ENCODE measurements at places on chromosomes 6 and 20.

GRCh38 chr6:132934496-132934895, 120.1 kb downstream of the RPS12 start:
- no peak for DNase-seq

GRCh38 chr20:55155360-55155759, 680.0 kb downstream of the DOK5 start:
- no peak for DNase-seq

DNA sequence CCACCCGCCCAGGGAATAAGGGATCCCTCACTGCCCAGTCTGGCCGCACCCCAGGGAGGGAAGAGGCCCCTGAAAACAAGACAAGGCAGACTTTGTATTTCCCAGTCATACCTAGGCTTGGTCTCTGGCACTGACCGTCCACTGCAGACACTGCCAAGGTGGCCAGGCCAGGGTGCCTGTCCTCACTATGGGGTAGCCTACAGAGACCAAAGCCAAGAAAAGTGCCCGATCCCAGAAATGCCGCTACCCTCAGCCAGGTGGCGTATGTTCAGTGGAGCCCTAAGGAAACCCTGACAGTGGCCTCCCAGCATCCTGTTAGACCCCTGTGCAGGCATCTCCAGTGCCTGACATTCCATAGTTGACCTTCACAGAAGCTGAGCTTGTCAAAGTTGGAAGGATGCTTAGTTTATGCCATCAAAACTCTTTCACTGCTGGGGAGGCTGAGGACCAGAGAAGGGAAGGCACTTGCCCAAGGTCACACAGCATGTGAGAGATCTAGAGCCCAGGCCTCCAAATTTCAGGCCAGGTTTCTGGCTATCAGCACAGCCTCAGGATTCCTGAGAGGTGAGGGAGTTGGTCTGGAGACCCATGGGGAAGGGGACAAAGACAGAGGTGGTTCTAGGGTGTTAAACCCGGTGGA, 2.5 kb downstream of the SCRT2 start:
- DNase-seq: no peak

DNA sequence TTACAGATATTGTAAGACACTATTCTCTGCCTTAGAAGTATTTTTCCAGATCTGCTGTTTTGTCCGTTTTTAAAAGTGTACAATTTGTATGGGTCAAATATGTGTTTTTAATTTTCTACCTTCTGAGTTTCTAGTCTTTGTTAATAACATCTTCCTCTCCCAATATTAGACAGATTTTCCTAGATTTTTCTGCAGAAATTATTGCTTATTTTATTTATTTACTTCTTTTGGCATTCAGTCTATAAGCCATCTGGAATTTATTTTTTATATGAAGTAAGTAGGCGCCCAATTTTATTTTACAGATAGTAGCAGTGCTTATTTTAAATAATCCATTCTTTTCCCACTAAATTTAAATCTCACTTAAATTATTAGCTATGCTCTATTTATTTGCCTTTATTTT, 103.1 kb upstream of the PLEKHG1 start:
- DNase-seq: no peak

- DNase-seq: no peak
Observed at GRCh38 chr20:32709632-32710121, 33.6 kb downstream of the COMMD7 start.

DNA sequence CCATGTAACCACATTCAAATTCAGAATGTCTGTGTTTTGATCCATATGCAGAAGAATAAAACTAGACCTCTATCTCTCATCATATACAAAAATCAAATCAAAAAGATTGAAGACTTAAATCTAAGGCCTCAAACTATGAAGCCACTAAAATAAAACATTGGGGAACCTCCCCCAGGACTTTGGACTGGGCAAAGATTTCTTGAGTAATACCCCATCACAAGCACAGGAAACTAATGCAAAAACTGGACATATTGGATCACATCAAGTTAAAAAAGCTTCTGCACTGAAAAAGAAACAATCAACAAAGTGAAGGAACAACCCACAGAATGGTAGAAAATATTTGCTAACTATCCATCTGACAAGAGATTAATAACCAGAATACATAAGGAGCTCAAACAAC, 266.8 kb downstream of the EPM2A start:
- no peak for DNase-seq
